Activated CD4-positive, alpha-beta memory T cell treated with anti-CD3 and anti-CD28 coated beads, Interleukin-2, amount 10 ng/mL, durations not matched to agents 7 days and 5 days (primary cell): ENCODE measurements at places on chromosomes 4 and X. TPM values are rescaled to one million over a fixed set of nuclear protein-coding genes. Genes with fewer than 3 reads are reported as not detected.

The EVC gene
- 3.2 TPM for total RNA-seq

The ATP10D gene
- 8.1 TPM for total RNA-seq

The MAGEA8 gene
- total RNA-seq, result not detected

The MAB21L2 gene
- not detected for total RNA-seq

The GAGE12F gene
- not detected for total RNA-seq

The RNF113A gene
- 36.2 TPM for total RNA-seq

The RAB41 gene
- not detected for total RNA-seq

The ATOH1 gene
- not detected for total RNA-seq

The NUDT10 gene
- 0.33 TPM for total RNA-seq

The NXF2B gene
- total RNA-seq, result not detected

The LRCH2 gene
- not detected for total RNA-seq

The LIMCH1 gene
- total RNA-seq, result not detected

The GABRA4 gene
- not detected for total RNA-seq

The FAM47E gene
- not detected for total RNA-seq

The PCDH18 gene
- 0.38 TPM for total RNA-seq

The SLC9B1 gene
- total RNA-seq, result 2.3 TPM

The ADRA2C gene
- total RNA-seq, result not detected

The EDNRA gene
- total RNA-seq, result not detected

The AKAP14 gene
- not detected for total RNA-seq

The TMEM192 gene
- total RNA-seq, result 6.2 TPM
